ENCODE measurements at places on chromosomes 1 and 21.

DNA sequence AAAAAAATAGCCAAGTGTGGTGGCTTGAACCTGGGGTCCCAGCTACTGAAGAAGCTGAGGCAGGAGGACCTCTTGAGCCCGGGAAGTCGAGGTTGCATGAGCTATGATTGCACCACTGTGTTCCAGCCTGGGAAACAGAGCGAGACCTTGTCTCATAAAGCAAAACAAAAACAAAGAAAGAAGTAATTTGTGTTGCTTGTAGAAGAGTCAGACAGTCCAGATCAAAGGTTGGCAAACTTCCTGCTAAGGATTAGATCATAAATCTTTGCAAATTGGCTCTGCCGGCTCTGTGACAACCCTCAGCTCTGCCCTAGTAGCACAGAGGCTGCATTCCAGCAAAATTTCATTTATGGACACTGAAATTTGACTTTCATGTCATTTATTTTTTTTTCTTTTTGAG, 19.0 kb upstream of the MFN2 start:
- no peak for DNase-seq

DNA sequence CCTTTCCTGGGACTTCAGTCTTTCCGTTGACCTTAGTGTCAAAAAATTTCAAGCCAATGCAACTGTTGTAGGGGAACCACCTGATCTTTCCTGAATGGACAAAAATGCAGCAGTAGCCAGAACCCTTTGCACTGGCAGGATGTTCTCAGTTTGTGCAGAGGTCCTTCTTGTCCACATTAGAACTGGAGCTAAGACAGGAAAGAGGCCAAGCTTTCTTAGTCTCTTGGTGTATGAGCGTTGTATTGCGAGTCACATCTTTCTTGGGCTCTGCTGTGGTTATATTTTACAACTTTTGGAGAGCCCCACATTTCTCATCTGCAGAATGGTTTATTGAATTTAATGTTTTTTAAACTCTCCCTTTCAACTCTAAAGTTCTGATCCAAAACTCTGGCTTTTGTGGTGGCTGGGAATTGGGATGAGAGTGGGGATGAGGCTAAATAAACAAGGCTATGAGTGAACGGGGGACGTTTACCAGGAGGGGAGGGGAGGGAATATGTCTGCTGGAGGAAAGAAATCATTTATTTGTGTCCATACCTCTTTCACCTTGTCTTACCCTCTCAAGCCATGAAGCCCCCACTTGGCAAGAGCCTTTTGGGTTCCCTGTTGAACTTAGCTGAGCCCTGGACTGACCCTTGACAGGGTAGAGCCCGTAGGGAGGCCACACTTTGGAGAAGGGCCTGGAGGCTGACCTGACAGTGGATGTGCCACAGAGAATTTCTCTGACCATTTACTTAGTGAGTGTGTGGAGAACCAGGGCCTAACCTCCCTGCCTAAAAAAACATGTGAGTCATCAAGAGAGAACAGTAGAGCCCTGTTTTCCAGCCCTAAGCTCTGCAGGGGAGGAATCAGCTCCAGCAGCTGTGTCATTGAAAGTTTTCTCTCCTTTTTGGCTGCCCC, 586 bp downstream of the CHI3L2 start:
- no peak for DNase-seq

GRCh38 chr1:184685116-184685515, 69.5 kb downstream of the EDEM3 start:
- no peak for DNase-seq

DNA sequence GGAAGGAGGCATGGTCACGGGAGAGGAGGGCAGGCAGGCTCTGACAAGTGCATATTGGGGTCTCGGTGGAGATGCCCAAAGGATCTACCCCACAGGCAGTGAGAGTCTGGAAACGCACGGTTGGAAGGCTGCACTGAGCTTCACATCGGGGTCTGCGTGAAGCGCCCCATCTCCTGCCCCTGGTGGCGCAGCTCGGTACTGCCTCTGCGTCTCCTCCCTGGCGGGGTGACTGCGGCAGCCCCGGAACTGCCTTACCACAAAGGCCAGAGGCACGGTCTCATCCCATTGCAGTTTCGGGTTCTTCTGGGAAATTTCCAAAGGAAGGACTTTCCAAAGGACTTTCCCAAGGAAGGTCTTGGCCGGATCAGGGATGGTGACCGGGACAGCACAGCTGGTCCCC, 69.2 kb upstream of the AJAP1 start:
- DNase-seq = no peak

DNA sequence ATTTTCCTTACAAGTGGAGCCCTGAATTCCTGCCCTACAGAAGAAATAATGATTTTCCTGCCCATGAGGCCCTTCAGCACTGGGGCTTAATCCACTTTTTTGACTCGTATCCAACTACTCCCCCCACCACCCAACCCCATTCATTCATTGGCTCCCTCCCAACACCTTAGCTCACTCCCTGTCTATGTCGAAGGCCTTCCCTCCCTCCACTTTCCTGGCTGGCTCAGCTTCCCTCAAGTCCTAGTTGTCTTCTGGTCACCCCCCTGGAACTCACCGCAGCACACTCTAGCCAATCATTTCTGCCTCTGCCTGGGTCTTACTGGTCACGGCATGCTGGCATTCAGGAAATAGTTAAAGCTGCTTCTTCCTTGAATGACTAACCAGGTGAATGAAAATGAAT, 118.9 kb downstream of the PGBD5 start:
- no peak for DNase-seq

- DNase-seq = no peak
Measured at GRCh38 chr1:147773215-147773715, 12.9 kb upstream of the GJA5 start.

DNA sequence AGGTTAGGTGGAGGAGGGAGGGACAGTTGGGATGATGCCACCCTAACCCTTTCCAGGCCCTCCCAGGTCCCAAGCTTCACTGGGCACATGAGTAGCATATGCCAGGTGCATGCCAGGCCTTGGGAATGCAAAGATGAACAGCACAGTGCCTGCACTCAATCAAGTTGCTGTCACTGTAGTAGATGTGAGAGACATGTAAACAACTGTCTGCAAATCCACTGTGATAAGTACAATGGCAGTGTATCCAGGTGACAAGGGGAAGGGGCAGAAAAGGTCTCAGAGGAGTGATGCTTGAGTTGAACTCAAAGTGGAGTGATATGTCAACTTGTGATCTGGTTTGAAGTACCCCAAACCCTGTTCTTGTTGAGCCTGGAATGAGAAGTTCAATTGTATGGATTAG, 49.5 kb upstream of the LRRN2 start:
- DNase-seq = no peak

DNA sequence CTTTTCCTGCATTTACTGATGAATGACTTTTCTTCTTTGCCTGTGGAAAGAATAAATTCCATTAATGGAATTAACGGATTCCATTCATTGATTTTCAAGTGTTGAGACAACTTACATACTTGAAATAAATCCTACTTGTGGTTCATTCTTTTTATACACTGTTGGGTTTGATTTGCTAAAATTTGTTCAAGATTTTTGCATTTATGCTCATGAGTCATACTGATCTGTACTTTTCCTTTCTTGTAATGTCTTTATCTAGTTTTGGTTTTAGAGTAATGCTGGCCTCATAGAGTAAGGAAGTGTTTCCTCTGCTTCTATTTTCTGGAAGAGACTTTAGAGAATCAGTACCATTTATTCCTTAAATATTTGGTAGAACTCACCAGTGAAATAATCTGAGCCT, 14.4 kb downstream of the UROD start:
- no peak for DNase-seq

DNA sequence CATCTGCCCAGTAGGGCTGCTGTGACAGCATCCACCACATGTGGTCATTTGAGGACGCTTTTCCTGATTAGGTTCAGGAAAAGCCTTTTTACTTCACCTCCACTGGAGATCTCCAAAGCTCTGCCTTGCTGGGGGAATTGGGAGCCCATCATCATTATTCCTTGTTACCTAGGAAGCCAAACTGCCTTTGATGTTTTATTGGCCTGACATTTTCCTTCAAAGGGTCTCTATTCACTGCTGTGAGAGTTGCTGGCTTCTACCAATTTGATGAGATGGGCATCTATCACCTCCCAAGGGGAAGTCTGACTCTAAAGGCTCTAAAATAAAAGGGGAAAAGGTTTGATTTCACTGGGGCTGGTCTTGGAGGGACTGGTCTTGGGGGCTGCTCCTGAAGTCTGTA, 678.6 kb downstream of the PTPRU start:
- DNase-seq = no peak

- DNase-seq = no peak
Measured at GRCh38 chr1:13674377-13674776, 25.6 kb upstream of the PRDM2 start.

DNA sequence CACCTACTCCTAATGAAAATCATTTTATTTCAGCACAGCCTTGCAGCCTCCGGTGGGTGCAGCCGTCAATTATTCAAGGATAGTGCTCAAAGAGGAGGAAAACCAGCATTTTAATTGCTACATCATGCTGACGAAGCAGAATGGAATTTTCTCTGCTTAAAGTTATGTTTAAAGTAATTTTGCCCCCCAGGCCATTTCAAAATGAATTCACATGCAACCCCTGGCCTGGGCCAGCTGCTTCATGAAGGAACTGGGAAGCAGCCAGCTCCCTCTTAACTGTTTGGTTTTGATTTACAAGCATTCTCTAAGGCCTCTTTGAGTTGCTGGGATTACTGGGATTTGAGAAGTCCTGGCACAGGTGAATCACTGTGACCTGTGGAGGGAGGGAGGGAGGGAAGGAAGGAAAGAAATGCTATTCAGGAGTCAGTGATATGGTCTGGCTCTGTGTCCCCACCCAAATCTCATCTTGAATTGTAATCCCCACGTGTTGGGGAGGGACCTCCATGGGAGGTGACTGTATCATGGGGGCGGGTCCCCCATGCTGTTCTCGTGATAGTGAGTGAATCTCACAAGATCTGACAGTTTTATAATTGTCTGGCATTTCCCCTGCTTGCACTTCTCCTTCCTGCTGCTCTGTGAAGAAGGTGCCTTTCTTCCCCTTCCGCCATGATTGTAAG, 66.0 kb downstream of the PGBD5 start:
- DNase-seq = no peak

GRCh38 chr1:29105822-29106221, 17.9 kb downstream of the TMEM200B start:
- no peak for DNase-seq

GRCh38 chr1:107430540-107431228, 289.8 kb downstream of the NTNG1 start:
- DNase-seq = no peak

DNA sequence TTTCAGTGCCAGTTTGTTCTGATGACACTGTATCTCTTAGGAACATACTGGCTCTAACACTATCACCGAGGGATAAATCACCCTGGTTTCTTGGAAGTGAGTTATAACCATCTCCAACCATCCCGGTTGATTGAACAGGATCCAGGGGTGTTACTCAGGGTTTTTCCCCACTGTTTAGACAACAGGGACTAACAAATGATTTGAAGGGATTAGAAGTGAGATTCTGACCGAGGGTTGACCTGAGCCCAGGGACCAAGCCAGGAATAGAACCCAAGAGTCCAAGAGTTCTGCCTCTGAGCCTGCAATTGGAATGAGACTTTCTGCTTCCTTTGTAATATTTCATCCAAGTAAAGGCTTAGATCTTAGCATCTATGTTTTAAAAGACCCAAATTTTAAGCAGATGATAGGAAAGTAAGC, 154.0 kb downstream of the DHRS3 start:
- no peak for DNase-seq

GRCh38 chr1:91798241-91798648, 87.7 kb downstream of the TGFBR3 start:
- no peak for DNase-seq

DNA sequence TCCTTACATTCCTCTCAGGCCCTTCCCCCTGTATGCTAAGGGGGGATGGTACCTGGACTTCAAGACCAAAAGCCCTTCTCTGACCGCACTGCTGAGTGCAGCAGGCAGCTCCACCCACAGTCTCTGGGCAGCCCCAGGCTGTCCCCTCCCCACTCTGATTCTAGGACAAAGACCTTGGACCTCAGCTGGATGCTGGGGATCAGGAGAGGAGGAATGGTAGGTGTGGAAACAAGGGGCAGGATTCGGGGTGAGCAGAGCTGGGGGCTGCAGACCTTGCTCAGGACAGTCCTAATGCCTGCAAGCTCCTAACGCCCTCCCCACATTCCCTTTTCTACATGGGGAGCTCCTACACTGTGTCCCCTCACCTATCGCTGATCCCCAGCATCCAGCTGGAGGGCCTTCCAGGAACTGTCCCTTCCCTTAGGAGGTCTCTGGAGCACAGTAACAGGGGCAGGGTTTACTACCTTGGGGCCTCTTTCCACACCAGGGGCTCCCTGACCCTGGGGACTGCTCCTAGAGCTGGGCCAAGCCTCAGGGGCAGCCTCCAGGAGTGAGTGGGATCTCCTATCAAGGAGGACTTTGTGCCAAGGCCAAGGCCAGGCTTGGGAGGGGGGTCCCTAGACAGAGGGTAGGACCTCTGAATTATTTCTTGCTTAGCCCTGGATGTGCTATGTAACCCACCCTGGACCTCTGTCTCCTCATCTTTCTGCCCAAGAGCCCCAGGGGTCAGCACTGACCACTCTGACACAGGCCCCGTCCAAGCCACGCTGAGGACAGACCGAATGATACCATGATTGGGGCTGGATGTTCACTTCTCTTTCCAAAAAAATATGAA, 5.6 kb downstream of the CLDN19 start:
- no peak for DNase-seq

- peak; percentile 16 for DNase-seq
Measured at GRCh38 chr1:206930210-206930798, 8.6 kb upstream of the FCMR start.

- DNase-seq = no peak
Measured at GRCh38 chr1:14600405-14601112, 2.1 kb downstream of the KAZN start.

- no peak for DNase-seq
Measured at GRCh38 chr1:47574451-47575165, 136.8 kb downstream of the FOXD2 start.

GRCh38 chr1:226978432-226979114, 38.5 kb downstream of the COQ8A start:
- no peak for DNase-seq

- peak; percentile 20 for DNase-seq
Measured at GRCh38 chr1:172818841-172819527, 160.1 kb downstream of the FASLG start.

DNA sequence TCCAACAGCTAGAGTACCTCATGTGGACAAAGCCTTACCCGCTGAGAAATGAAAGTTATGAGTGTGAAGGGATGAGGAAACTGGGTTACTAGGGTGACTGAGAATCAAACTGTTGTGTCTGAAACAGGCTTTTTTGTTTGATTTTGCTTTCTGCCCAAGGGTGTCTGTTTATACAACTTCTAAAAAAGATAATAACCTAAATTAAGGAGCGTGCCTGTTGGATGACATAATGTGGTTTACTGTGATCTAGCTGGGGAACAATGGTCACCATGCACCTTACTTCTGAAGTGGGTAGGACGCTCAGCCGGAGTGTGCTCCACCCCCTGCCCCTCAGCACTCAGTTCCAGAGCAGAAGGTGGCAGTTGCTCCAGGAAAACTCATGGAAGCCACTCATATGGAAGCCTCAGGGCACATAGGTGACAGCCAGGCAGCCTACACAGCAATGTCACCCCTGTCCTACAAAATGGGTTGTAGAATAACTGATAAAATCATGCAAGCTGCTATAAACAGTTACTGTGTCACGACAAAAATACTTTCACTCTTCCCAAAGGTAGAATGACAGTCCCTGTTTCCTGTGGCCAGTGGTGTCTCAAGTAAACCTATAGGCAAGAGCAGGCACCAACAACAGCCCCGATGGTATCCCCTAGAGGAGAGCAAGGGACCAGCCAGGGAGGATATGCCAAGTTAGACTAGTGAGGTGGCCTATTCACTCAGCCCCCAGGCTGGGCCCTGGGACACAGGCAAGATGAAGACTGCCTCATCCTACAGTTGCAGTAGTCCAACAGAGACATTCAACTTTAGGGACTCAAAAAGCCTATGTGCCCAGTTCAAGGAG, 29.3 kb downstream of the SIPA1L2 start:
- no peak for DNase-seq

- DNase-seq = no peak
Measured at GRCh38 chr1:41525891-41526587, 41.6 kb upstream of the EDN2 start.

Data from activated T-helper 9 cell treated with anti-CD3 and anti-CD28 coated beads, Interleukin-2, amount 50 U/mL, for 16 hours (primary cell).